ENCODE measurements at places on chromosomes 2 and 18.

DNA sequence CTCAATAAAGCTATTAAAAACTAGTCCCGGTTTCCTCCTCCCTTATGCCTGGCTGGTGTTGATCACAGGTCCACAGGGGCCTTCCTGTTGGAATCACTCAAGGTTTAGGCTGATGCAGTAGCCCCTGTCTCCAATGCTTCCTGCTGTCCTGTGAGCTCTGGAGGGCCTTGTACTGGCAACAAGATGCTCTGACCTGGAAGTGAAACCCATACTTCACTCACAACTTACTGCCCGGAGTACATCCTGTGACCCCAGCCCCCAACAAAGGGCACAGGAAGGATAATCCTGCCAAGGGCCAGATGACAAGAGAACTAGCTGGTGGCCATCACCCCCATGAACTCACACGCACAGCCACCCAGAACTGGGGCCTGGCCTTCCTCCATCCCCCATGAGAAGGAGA, 50.3 kb downstream of the ZBTB7C start:
- DNase-seq: no peak

GRCh38 chr2:119983108-119983507, 29.8 kb upstream of the EPB41L5 start:
- DNase-seq: no peak

GRCh38 chr2:139876964-139877363, 1096.8 kb upstream of the NXPH2 start:
- no peak for DNase-seq

GRCh38 chr2:102043560-102043959, 51.8 kb downstream of the IL1R2 start:
- DNase-seq: no peak

GRCh38 chr2:190094316-190094871, 31.9 kb upstream of the MSTN start:
- no peak for DNase-seq

GRCh38 chr2:56314796-56315195, 131.0 kb downstream of the CCDC85A start:
- DNase-seq: no peak

DNA sequence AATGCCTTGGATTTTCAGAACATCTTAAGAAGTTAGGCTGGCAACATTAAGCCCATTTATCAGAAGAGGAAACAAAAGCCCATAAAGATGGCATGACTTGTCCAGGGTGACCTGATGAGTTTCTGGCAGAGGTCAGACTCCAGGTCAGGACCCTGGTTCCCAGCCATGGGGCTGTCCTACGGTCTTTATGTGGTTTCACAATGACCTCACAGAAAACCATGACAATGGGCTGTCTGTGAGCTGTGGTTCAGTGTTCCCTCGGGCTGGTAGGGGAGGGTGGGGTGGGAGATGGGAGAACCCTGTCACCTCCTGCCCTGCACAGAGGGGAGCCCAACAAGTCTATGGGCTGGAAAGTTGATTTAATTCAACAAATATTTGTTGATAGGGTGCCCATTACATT, 101.8 kb downstream of the LOXHD1 start:
- no peak for DNase-seq
